Bronchial epithelial cell (primary cell): ENCODE measurements at places on chromosomes 16 and 17. TPM values are rescaled to one million over a fixed set of nuclear protein-coding genes. Genes with fewer than 3 reads are reported as not detected.

CACNA1H gene
- not detected in 2 replicates for total RNA-seq

GRAP gene
- total RNA-seq = not detected in 2 replicates

REXO5 gene
- 1.1 and 2.4 TPM in 2 replicates for total RNA-seq

TAT gene
- not detected in 2 replicates for total RNA-seq

NTN3 gene
- under 0.01 TPM in 1 of 2 replicates, not detected in the other for total RNA-seq

BTBD17 gene
- not detected in 2 replicates for total RNA-seq

ESRP2 gene
- 49.0 and 95.2 TPM in 2 replicates for total RNA-seq

IL17C gene
- total RNA-seq = under 0.01 TPM in 1 of 2 replicates, not detected in the other

FAM20A gene
- total RNA-seq = 0.13 and 0.26 TPM in 2 replicates

PRAC1 gene
- not detected in 2 replicates for total RNA-seq

AANAT gene
- not detected in 2 replicates for total RNA-seq

MT1F gene
- 1.5 and 1.6 TPM in 2 replicates for total RNA-seq

NPIPA7 gene
- 0.64 and 1.3 TPM in 2 replicates for total RNA-seq

OTOP3 gene
- under 0.01 and 0.26 TPM in 2 replicates for total RNA-seq

RHBDF2 gene
- total RNA-seq = 9.9 and 10.8 TPM in 2 replicates

TNRC6C gene
- total RNA-seq = 0.79 and 1.3 TPM in 2 replicates

QPRT gene
- total RNA-seq = under 0.01 and 0.79 TPM in 2 replicates

DNA sequence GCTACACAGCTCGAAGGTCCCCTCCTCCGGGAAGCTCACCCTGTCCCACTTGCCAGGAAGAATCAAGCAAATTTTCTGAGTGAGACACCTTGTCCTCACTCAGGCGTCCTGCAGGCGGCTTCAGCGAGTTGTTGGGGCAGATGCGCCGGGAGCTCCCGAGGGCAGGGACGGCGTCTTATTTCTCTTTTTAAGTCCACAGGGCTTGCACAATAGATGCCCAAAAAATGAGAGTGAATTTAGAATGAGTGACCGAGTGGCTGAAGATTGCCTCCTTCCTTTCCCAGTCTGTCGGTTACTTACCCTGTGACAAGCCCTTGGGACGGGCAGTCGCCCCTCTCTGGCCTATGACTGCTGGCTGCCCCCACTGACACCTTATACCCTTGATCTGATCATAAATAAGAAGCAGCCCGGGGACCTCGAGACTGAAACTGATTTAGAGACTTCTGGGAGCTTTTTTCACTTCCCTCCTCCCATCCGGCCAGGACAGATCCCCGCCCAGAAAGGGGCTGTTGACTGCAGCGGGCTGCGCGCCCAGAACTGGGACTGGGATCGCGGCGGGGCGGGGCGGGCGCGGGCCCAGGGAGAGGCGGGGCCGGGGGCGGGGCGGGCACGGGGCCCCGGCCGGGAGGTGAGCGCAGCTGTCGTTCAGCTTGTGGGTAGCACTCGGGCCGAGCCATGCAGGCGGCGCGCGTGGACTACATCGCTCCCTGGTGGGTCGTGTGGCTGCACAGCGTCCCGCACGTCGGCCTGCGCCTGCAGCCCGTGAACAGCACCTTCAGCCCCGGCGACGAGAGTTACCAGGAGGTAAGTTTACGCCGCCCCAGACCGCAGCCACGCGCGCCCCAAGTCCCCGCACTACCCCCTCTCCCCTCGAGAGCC, at the start of gene TTYH2:
TTYH2 (plus strand) TSS at position 659 of the 879 bp plus-strand sequence; CDS start at position 676, 17 bp downstream.
- peak; percentile 64 for DNase-seq

GRCh38 chr16:72282362-72282761, 110.4 kb upstream of the PMFBP1 start:
- no peak for DNase-seq

GRCh38 chr17:67517325-67517724, 140.2 kb downstream of the PITPNC1 start:
- no peak for DNase-seq

- peak; percentile 23 for DNase-seq
Observed at GRCh38 chr17:74354123-74354522, 7.5 kb downstream of the BTBD17 start.

DNA sequence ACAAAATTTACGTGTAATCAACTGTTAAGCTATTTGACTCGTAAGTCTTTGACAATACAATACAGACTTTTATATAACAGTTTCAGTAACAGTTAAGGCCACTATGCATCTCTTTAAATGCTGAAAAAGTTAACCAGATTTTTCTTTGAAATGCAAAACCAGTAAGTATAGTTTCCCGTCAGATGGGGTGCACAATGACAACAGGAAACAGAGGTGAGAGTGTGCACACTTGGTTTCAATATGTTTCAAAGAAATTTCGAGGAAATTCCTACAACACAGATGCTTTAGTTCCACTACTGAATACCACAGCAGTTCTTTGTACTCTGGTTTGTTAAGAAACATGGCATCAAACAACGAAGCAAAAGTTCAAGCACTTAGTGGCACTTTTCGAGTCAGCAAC, 48.4 kb downstream of the RNF157 start:
- DNase-seq = no peak

- DNase-seq = no peak
Observed at GRCh38 chr17:39747745-39748144, 10.0 kb downstream of the GRB7 start.

DNA sequence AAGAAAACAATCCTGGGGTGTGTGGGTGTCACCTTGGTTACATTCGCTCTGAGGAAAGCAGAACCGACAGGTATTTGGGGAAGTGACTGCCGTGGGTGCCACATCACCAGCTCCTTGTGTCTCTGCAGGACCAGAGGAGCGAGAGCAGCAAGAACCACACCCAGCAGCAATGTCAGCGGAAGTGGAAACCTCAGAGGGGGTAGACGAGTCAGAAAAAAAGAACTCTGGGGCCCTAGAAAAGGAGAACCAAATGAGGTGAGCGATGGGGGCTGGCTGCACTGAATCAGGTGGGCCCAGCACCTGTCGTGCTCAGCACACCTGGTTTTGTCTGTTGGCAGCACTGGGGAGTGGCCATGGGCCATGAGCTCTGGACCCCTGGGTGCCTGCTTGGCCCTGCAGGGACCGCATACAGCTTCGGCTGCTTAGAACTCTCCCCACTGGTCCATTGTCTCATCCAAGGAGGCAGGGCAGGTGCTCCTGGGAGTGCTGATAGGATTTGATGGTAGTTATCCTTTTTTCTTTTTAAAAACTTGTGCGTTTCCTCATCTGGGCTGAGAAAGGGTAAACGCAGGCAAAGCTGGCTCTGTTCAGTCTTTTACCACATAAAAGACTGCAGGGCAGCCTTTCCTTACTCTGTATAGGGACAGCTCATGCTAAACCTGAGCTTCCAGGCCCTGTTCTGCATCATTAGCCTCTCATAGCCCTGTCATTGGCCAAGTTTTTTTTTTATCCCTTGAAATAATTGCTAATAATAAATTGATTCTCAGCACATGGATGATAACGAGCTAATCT, 29.4 kb downstream of the HMOX2 start:
- no peak for DNase-seq

- peak; percentile 87 for DNase-seq
Observed at GRCh38 chr17:66468241-66469087, 166.1 kb downstream of the PRKCA start.

DNA sequence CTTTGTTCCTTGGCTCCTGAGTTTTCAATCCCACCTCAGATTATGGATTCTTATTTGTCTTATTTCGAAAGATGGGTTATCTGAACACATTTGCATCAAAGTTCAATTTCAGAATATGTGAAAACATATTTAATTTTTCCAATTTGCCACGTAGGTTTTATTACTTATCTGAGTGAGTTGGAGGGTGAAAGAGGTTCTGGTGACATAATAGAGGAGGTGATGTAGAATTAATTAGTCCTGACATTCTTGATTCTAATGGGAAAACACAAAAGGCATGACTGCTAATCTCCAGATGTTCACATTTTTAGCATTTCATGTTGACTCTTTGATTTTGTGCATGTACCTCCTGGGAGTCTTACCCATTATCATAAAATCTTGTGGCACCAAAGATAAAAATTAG, 9.1 kb downstream of the TOM1L1 start:
- no peak for DNase-seq

DNA sequence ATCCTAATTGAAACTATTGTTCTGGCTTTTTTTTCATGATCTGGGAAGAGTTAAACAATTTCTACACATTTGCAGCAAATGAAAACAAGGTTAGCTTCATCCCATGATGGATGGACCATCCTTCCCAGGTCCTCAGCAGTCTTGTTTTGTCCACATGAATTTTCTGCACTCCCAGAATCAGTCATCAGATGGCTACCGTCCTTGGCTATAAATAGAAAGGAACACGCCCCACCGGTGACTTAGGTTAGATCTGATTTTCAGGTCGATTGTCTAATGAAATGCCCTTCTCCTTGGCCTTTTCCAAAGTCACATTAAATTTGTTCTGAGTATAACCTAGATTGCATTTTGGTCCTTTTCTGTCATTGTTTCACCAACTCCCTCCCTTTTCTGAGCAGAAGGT, 41.4 kb upstream of the NOL11 start:
- DNase-seq = no peak

DNA sequence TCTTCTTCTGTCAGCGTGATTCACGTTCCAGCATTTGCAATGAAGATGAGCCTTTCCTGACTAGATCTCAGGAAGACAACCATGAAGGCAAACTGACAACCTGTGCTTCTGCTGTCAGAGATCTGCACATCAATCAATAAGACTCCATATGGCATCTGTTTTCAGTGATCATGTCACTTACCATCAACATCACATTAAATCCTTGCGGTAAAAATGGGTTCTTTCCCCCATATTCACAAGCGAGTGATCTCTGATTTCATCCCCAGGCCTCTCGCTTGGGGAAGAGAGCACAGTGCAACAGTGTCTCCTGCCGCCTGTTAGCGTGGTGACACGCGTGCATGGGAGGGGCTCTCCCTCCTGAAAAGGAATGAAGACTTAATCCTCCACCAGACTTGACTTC, 11.1 kb downstream of the NACA2 start:
- no peak for DNase-seq

DNA sequence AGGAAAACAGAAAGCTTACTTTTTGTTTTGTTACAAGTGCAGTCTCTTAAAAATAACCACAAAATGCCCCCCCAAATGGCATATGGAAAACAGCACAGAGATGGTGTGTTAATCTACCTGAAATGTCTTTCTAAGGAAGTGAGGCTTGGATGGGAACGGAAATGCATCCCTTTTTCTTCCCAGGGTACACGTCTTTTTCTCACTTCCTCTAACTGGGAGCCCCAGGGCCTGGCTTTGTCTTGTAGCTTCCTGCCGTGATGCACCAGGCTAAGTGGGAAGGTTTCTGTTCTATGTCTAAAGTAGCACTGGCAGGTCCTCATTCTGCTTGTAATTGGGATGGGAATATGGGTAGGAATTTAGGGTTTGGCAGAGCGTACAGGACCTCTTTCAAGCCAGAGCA, 52.5 kb upstream of the CACNG3 start:
- DNase-seq = no peak

GRCh38 chr17:39062846-39063680, 88.4 kb downstream of the PLXDC1 start:
- DNase-seq = peak; percentile 38

DNA sequence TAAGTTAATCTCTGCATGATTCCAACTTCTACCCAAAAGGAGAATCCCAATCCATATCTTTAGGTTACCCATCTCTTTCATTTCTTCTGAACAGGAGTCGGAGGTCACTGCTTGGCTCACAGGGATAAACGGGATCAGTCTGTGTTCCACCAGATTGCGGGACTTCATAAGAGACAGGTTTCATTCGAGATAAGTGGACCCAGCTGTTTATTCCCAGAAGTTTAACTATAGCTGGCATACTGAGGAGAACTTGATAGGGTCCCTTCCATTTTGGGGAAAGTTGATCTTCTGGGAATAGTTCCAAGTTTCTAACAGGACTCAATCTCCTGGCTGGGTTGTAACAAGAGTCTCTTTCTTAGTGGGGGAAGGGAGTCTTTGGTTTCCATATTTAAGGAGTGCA, 45.4 kb upstream of the ARL4D start:
- DNase-seq = no peak

DNA sequence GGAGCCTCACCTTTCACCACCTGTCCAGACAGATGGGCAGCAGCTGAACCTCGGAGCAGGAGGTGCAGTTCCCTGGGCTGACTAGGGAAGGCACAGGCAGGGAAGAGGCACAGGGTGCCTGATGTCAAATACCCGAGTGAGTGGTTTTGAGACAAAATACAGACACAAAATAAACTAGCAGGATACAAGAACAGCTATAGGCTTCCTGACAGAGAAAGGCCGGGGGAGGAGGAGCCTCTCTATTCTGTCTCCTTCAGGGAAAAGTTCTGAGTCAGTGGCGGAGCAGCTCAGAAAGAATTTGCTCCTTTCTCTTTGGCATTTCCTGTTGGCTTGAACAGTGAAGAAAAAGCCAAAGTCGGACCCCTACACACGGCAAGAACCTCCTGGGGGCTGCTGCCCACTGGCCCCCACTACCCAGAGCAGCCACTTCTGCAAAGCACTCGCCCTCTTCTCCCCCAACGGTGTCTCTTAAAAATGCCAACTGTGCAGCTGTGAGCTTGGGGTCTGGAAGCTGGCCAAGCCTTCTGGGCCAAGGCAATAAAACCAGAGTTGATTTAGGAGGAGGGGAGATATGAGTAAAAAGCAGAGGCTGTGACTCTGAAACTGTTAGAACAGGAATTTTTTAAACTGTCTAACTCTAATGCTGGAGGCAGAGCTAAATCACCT, 14.4 kb upstream of the FAAP100 start:
- peak; percentile 84 for DNase-seq

DNA sequence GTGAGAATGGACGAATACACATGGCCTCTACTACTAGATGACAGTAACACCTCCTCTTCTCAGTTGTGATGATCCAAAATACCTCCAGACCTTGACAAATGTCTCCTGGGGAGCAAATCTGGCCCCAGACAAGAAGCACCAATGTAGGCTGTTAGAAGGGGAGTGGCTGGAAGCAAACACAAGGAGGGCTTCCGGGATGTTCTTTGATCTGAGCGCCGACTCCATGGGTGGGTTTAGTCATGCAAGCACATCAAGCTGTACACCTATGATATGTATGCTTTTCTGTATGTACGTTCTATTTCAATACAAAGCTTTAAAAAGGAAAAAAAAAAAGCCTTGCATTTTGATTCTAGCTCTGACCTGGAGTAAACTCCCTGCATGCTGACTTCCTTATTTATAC, 61.4 kb downstream of the ARHGAP17 start:
- no peak for DNase-seq

GRCh38 chr16:81431554-81432353, 12.9 kb upstream of the CMIP start:
- no peak for DNase-seq

DNA sequence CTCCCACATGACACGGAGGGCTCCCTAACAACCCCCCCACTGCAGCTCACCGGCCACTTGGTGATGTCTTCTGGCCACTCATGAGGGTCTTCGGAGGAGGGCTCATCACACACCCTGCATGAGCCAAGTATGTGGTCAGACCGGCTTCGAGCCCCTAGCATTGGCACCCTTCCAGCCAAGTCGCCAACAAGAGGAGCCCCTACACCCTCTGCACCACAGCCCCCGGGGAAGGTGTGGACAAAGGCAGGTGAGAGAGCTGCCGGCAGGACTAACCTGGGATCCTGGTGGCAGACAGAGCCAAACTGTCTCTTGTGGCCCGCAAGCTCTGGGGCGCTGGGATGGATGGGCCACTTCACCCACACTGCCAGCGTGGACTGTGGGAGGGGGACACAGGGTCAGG, 6.5 kb downstream of the SNRNP25 start:
- no peak for DNase-seq

GRCh38 chr17:79748295-79749099, 17.8 kb downstream of the ENPP7 start:
- no peak for DNase-seq

GRCh38 chr17:72346306-72346705, 225.5 kb downstream of the SOX9 start:
- no peak for DNase-seq

GRCh38 chr16:21626659-21627277, 25.6 kb downstream of the IGSF6 start:
- peak; percentile 95 for DNase-seq

- DNase-seq = no peak
Observed at GRCh38 chr16:50334106-50334975, 34.4 kb downstream of the BRD7 start.

- no peak for DNase-seq
Observed at GRCh38 chr16:50573947-50574744, 25.9 kb downstream of the NKD1 start.
